ENCODE measurements at places on chromosomes 12 and 14. TPM values are rescaled to one million over a fixed set of nuclear protein-coding genes. Genes with fewer than 3 reads are reported as not detected.

The DNAJC22 gene
- 2.5 TPM for total RNA-seq

The ATF7IP gene
- total RNA-seq = 14.4 TPM

The LRFN5 gene
- 0.19 TPM for total RNA-seq

The IL23A gene
- 0.28 TPM for total RNA-seq

The FAM90A1 gene
- total RNA-seq = 0.28 TPM

The COCH gene
- total RNA-seq = 1.7 TPM

The PZP gene
- total RNA-seq = not detected

The OR2AP1 gene
- total RNA-seq = not detected

The KRT6C gene
- not detected for total RNA-seq

The LTBR gene
- total RNA-seq = 71.0 TPM

The SERPINA5 gene
- under 0.01 TPM for total RNA-seq

The ERP27 gene
- 0.19 TPM for total RNA-seq

The CTDSP2 gene
- total RNA-seq = 38.9 TPM

The BATF gene
- total RNA-seq = 1.2 TPM

The CLEC4A gene
- not detected for total RNA-seq

The SSTR1 gene
- 0.77 TPM for total RNA-seq

The RERG gene
- 1.1 TPM for total RNA-seq

The VDR gene
- 3.8 TPM for total RNA-seq

The GXYLT1 gene
- 19.2 TPM for total RNA-seq

The GPR162 gene
- 0.96 TPM for total RNA-seq

The GLT8D2 gene
- 14.8 TPM for total RNA-seq

The KLRC2 gene
- total RNA-seq = not detected

The CLEC6A gene
- total RNA-seq = not detected

The ADAM21 gene
- total RNA-seq = 1.5 TPM

The CD69 gene
- not detected for total RNA-seq

The LRRK2 gene
- total RNA-seq = 5.9 TPM

The TMEM253 gene
- not detected for total RNA-seq

The ADAMTS20 gene
- total RNA-seq = not detected

The KLRF1 gene
- total RNA-seq = not detected

The SLC7A8 gene
- 1.4 TPM for total RNA-seq

The AEBP2 gene
- total RNA-seq = 27.1 TPM

The CD163 gene
- under 0.01 TPM for total RNA-seq

The ARL1 gene
- 134 TPM for total RNA-seq

The NKX2-8 gene
- not detected for total RNA-seq

The SMCO2 gene
- total RNA-seq = not detected

The CEP128 gene
- 11.8 TPM for total RNA-seq

The SLCO1B1 gene
- not detected for total RNA-seq

The PUS7L gene
- total RNA-seq = 32.0 TPM

The LRRIQ1 gene
- total RNA-seq = 0.38 TPM

The ENO2 gene
- 66.8 TPM for total RNA-seq

The KRT83 gene
- not detected for total RNA-seq

The MUCL1 gene
- total RNA-seq = not detected

The AVPR1A gene
- 0.56 TPM for total RNA-seq

The ACACB gene
- 2.3 TPM for total RNA-seq

The MDM2 gene
- 260 TPM for total RNA-seq

The OTOGL gene
- total RNA-seq = 0.28 TPM

The SRRM4 gene
- not detected for total RNA-seq

The RIMBP2 gene
- total RNA-seq = under 0.01 TPM

The FAM181A gene
- total RNA-seq = not detected

The C1S gene
- 213 TPM for total RNA-seq

The GYS2 gene
- not detected for total RNA-seq

The CARMIL3 gene
- total RNA-seq = not detected

The TCL1B gene
- total RNA-seq = not detected

The FGF6 gene
- not detected for total RNA-seq
